T-helper 2 cell (primary cell): ENCODE measurements at places on chromosomes 16 and 17.

DNA sequence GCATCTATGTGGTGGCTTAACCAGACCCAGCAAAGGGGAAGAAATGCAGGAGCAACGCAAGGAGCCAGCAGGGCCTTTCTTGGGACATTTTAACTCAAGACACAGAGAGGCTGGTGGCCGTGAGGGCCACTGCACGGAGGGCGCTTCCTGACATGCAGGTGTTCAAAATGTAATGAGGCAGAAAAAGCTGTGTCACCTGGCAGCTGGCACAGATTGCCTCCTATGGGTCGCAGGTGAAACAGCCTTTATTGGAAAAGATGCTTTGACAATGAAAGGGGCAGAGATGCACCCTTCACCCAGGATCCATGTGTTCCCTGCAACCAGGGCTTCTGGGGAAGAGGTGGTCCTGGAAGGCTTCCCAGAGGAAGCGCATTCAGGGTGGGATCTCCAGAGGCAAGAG is 219.3 kb downstream of the XYLT1 start:
- DNase-seq, result no peak

GRCh38 chr16:66740010-66740409 is 11.4 kb downstream of the DYNC1LI2 start:
- no peak for DNase-seq

DNA sequence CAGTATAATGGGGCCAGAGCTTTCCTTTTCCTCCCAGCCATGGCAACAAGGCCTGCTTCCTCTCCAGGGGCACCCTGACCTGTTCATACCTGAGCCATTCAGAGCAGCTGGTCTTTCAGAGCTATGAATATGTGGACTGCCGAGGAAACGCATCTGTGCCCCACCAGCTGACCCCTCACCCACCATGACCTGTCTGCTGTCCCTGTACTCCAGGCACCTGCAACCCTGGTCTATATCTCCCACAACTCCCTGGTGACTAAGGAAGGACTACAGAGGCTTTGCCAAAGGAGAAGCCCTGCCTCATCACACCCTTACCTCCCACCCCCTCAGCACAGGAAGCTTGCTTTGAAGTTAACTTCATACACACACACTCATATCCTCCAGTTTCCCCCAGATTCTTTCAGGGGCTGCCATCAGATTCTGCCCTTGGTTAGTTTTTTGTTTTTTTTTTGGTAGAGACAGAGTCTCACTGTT is 6.0 kb downstream of the TMEM106A start:
- no peak for DNase-seq

GRCh38 chr16:71963125-71963875 is 36.9 kb downstream of the PKD1L3 start:
- DNase-seq, result no peak

GRCh38 chr16:11871193-11871592 is 19.9 kb upstream of the RSL1D1 start:
- no peak for DNase-seq

DNA sequence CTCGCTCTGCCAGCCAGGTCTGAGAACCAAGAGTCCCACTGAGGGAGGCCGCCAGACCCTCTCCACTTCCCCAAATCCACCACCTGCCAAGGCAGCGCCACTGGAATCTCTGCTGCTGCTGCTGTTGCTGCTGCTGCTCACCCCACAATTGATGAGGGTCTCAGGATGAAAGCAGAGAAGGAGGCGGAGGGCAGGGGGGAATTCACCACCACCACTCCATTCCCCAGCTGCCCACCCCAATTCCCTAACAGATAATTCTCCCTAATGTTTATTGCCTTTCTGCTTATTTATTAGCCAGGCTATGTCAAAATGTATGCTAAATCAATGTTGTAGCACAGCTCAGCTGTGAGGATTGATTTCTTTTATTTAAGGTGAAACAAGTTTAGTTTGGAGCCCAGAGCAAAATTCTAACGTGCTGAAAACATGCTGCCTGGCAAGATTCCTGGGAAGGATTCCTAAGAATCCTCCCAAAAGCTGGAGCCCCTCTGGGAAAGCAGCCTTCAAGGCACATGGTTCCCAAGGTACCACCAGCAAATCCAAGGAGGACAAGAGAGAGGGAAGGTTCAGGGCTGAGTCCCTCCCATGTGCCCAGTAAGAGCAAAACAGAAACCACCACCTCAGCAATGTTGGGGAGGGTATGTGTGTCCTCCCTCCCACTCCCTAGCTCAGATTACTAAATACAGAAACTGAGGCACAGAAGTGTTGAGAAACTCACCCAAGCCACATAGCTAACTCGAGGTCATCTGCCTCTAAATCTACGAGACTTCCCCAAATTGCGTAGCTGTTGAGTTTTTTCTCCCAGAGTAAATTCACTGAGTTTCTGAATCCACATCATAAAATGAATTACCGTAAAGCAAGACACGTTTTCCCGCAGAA is 12.2 kb upstream of the CDH5 start:
- no peak for DNase-seq

DNA sequence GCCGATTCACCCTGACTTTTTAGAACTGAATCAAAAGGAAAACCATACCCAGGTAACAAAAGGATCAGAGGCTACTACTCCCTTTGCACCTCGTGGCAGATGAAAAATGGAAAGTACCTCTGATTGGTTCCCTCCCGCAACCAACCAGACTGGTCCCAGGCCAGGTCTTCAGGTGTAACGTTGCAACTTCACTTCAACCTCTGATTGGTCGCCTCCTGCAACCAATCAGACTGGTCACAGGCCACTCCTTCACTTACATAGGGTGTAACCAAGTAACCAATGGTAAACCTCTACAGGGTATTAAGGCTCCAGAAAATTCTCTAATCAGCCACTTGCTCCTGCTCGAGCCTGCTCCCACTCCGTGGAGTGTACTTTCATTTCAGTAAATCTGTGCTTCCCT is 89.4 kb downstream of the ADCY9 start:
- no peak for DNase-seq

DNA sequence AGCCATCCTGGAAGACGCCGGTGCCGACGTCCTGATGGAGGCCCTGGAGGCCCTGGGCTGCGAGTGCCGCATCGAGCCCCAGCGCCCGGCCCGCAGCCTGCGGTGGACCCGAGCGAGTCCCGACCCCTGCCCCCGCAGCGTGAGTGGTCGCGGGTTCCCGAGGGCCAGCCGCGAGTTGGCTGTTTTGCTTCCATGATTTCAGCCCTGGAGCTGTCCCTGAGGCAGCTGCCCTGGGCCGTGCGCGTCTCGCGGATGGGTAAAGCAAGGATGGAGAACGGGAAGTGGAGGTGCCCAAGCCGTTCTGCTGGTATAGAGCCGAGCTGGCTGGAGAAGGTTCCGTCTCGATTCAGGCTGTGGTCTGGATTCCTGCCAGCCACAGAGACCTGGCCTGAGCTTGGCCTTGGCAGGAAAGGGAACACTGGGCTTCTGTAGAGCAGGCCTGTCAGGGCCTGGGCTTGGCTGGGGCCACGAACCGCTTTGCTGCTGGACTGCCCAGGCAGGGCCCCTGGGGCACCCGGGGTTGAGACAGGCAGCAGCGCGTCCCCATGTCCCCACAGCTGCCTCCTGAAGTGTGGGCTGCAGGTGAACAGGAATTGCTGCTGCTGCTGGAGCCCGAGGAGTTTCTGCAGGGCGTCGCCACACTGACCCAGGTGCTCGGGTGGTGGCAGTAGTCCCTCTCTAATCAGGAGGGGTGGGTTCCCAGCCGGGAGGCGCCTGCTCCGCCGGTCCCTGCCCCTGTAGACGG is 941 bp upstream of the MRPS34 start:
- no peak for DNase-seq

- no peak for DNase-seq
Observed at GRCh38 chr17:40417258-40417608, 463 bp downstream of the TOP2A start.

DNA sequence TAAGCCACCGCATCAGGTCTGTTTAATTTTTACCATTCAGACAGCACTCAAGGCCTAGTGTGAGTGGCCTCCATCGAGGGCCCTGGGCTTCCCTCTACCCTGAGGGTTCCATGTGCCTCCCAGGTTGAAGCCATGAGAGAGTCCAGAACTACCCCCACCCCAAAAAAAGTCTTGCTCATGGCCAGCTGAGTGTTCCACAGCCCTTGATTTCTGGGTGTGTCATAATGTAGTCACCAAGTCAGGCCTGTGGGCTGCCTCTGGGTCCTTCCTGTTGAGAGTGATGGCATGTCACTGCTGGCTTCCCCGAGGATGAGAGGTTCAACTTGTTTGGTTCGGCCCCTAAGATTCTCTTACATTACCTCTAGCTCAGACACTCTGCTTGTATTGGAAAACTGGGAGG is 100.6 kb downstream of the PITPNC1 start:
- no peak for DNase-seq

DNA sequence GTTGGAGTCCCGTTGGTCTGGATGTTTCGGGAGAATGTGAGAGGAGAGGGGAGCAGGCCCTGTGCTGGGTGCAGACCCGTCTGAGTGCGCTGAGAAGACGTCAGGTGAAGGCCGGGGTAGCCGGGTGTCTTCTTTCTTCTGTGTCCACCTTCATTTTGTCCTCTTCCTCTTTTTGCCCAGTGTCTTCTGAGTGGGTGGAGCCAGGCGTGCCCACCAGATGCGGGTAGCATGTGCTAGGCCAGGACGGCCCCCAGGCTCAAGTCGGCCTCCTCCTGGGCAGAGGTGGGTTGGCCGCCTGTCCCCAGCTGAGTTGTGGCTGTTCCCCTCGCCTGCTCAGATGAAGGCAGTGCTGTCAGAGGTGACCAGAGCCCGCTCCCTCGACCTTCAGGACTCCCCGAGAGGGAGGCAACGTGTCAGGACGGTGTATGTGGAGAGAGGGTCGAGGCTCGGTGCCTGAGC is 3.5 kb downstream of the METRNL start:
- DNase-seq, result no peak

- DNase-seq, result no peak
Observed at GRCh38 chr17:34114174-34114573, 140.9 kb upstream of the CCL2 start.

- DNase-seq, result no peak
Observed at GRCh38 chr17:58677194-58677880, 14.5 kb downstream of the TEX14 start.

DNA sequence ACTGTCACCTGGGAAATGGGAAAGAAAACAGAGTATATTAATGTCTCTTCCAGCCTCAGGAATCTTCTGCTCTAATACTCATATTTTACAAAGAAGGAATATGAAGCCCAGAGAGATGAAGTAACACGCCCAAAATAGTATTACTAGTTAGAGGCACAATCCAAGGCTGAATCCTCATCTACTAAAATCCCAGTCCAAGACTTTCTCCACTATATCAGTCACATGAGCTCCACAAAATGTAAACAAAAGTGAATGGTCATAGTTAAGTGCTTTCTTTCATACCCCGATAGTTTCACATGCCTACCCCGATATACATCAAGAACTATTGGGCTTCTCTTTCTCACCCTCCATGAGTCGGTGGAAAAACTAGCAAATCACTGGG is 965 bp downstream of the INTS2 start:
- DNase-seq, result no peak

DNA sequence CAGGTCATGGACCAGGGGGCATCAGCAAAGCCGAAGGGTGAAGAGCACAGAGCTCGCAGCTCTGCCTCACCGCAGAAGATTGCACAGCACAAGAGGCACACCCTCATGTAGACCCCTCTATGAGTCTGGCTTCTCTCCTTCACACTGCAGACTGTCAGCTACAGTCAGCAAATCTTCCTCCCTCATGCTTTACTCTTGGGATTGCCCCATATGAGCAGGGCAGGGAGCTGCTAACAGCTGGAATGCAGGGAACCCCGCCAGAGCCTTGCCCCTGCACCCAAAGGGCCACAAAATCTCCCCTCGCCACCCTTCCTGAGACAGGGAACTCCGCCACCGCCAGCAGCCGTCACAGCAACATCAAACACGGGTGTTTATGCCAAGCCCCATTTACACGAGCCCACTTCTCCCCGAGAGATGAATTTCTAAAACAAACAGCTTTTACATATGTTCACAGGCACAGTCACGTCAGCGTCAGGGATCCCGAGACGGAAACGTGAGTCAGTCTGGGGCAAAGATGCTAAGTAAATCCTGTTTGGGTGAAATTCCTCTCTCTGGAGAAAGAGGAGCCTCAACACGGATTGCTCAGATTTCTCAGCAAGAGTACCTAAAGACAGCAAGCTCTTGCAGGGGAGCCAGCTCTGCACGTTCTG is 121.9 kb downstream of the CDYL2 start:
- DNase-seq, result no peak

DNA sequence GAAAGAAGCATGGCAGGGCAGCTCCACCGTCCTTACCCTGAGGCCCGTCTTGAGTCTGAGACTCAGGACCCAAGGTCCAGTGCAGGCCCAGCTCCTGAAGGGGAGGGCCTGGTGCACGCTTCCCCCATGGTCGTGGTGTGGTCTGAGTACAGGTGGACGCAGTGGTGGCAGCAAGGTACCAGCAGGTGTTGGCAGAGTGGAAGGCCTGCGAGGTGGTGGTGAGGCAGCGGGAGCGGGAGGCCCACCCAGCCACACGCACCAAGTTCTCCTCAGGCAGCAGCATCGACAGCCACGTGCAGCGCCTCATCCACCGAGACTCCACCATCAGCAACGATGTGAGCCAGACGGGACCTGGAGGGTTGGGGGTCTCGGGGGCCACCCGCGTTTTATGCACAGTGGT is 27.7 kb downstream of the MNT start:
- no peak for DNase-seq

DNA sequence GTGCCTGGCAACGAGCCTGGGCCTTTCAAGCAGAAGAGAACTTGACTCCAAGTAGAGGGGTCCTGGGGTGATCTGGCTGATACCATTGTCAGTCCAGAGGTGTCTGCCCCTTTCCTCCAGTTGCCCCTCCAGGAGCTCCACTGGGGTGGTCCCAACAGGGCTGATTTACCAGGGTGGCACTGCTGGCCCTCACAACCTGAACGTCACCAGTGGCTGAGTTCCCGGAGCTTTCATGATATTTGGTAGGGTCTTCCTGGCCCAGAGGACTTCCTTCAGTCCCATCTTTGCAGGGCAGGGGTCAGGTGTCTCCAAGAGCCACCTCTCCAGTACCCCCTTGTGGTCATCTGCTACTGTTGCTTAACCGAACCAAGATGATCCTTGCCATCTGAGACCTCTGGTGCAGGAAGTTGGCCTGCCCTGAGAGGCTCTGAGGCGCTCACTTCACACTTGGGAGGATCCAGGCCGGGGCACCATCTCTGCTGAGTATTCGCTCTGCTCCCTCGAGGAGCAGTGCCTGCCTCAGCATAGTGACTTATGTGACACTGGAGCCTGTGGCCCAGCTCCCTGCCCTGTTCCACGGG is 3.5 kb downstream of the LIMD2 start:
- DNase-seq, result no peak

GRCh38 chr17:14316126-14316832 is 15.4 kb downstream of the HS3ST3B1 start:
- no peak for DNase-seq

- no peak for DNase-seq
Observed at GRCh38 chr16:74739275-74739674, 35.3 kb downstream of the FA2H start.

- DNase-seq, result no peak
Observed at GRCh38 chr17:45848868-45849535, 4.3 kb downstream of the SPPL2C start.
